Lower lobe of right lung (tissue), 2 donors: ENCODE measurements at places on chromosomes 12 and 14.

GRCh38 chr14:85731186-85731585 lies 201.2 kb downstream of the FLRT2 start:
- DNase-seq, result no peak

- DNase-seq, result no peak
Observed at GRCh38 chr12:117284140-117284539, 77.3 kb downstream of the NOS1 start.

DNA sequence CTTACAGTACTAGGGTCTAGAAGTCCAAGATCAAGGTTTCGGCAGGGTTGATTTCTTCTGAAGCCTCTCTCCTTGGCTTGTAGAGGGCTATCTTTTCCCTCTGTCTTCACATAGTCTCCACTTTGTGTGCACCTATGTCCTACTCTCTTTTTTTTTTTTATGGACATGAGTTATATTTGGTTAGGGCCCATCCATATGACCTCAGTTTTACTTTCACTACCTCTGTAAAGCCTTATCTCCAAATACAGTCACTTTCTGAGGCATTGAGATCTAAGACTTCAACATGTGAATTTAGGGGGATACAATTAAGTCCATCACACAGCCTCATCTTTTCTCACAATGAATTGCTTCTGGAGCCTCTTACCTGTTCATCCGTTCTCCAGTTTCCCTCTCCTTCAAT lies 5.9 kb upstream of the SPTB start:
- DNase-seq, result no peak

GRCh38 chr14:75252254-75252837 lies 26.3 kb upstream of the FOS start:
- no peak for DNase-seq

GRCh38 chr12:3332188-3332587 lies 158.8 kb upstream of the PRMT8 start:
- no peak for DNase-seq

GRCh38 chr12:11621797-11622423 lies 27.6 kb upstream of the ETV6 start:
- DNase-seq, result no peak

DNA sequence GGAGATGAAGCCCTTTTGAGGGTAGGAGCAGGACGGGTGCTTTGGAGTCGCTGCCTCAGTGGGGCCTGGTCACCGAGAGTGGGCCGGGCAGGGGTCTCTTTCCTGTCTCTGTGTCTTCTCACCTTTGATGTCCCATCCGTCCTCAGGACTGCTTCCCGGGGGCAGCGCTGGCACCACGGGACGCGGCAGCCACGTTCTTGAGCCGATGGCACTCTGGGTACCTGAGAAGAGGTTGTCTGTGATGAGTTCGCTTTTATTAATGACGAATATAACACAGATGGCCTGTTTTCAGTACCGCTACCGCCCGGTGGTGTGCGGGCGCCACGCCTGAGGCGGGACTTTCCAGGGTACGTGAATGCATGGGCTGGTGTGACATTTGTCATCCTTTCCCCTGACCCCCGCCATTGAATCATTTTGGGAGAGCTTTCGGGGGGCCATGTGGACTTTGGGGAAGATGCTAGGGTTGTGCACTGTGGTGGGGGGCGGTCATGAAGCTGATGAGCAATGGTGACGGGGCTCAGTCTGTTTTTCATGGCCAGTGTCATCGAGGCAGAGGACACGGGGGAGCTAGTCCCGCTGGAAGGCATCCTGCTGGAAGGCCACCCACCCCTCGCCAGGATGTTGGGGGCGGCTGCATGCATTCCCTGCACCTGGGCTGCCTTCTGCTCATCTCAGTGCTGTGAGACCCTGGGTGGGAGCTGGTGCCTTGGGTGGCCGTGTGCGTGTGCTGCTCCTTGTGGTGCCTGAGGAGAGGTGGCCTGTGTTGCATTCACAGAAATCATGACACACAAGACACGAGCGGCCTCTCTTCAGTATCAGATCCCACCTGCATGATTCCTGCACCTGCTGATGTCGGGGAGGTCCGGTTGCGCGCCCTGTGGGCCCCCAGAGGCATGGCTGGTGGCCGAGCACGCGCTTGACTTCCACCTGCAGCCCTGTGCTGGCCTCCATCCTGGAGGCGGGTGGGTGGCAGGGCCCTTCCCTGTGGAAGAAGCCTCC lies 162.5 kb upstream of the RTL1 start:
- DNase-seq, result peak; percentile 20

DNA sequence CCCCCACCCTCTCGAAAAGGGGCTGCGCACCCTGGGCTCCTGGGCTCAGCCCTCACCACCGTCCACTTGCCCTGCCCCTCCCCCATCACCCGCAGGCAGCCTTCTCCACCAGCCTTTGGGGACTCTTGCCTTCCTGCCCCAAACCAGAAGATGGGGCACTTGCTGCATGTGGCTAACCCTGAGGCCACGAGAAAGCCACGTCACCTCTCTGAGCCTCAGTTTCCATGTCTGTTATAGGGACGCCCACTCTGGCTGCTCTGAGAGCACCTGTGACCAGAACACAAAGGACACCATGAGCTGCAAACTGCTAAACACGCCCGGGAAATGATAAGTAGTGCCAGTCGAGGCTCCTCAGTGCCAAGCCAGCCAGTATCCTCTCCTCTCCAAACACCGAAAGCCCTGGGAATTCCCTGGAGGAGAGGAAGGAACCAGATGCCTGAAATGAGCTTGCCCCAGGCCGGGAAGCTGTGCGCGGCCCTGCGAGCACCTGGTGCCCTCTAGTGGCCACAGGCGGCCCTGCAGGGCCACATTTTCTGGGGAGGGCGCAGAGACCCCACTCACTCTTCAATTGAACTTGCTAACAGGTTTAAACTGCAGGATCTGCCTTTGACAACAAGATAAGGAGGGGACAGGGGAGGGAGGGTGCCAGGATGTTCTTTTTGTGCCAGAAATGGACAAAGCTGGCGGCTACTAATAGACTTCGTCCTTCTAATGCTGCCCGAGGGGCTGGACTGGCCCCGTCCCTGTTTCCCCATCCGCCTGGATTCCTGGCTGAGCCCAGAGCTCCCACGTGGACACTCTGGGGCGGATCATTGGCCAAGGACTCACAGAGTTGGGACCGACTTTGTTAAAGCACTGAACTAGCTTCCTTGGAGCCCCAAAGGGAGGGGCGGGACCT lies 10.2 kb upstream of the SERPINA9 start:
- DNase-seq, result peak; percentile 66

DNA sequence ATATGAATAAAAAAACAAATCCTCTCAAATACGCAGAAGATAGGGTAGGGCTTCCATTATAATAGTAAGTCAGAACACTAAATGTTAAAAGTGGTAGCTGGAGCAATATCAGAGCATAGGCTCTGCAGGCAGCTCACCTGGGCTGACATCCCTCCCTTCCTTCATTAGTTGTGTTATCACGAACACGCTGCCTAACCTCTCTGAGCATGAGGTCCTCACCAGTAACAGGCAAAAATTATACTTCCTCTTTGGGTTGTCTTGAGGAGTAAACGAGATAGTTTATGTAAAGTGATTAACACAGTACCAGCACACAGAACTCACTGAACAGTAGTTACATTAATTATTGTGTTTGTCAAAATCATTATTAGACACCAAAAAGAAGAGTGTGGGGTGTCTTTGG lies 154.3 kb downstream of the STXBP6 start:
- DNase-seq, result no peak

DNA sequence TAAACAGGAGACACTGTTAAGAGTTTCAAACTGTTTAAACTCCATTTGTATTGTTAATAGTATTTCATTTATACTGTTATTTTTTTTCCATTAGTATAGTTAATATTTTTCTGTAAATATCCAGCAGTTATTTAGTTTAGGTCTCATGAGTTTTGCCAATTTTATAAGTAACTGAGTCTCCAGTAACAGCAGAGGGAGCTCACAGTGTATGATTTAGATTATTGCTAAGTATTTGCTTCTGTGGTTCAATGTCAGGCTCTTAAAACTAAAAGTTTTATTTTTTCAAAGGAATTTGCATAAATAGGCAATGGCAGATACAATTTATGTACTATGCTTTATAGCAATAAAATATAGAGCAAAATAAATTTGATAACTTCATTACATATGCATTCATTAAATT lies 209.7 kb downstream of the ATXN7L3B start:
- no peak for DNase-seq

DNA sequence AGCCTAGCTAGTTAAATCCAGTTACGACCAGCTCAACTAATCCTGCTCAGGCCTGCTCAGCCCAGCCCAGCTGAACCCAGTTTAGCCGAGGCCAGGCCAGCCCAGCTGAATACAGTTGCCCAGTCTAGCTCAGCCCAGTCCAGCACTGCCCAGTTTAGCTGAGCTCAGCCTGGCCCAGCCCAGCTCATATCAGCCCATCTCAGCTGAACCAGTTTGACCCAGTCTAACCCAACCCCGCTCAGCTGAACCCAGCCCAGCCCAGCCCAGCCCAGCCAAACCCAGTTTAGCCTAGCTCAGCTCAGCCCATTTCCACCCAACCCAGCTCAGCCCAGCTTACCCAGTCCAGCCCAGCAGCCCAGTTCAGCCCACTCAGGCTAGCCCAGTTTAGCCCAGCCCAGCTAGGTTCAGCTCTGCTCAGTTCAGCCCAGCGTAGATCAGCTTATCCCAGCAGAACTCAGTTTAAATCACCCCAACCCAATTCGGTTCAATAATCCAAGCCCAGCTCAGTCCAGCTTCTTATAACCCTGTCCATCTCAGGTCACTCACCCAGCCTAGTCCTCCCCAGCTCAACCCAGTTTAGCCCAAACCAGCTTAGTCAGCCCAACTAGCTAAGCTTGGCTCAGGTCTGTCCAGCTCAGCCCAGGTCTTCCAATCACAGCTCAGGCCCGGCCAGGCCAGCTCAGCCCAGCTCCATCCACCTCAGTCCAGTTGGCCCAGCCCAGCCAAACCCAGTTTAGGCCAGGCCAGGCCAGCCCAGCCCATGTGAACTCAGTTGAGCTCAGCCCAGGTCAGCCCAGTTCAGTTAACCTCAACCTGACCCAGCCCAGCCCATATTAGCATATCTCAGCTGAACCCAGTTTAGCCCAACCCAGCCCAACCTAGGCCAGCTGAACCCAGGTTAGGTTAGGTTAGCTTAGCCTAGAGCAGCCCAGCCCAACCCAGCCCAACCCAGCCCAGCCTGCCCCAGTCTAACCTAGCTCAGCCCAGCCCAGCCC lies 76.7 kb downstream of the TMEM121 start:
- no peak for DNase-seq

DNA sequence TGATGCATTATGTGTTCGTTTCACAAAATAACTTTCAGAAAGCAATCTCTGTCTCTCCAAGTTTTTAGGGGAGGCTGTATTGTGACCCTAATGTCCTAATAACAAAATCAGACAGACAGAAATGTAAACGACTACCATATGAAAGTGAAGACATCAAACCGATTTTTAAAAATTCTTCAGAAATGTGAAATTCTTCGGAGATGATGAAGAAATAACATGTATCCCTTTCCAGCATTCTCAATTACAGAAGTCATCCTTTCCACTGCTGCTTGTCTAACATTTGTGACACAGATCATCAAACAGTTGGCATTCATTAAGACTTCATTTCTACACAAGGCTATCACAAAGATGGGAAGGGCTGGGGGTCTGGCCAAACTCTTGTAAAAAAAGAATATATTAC lies 41.0 kb downstream of the DMAC2L start:
- DNase-seq, result no peak

- no peak for DNase-seq
Observed at GRCh38 chr14:97187916-97188315, 390.7 kb downstream of the VRK1 start.

DNA sequence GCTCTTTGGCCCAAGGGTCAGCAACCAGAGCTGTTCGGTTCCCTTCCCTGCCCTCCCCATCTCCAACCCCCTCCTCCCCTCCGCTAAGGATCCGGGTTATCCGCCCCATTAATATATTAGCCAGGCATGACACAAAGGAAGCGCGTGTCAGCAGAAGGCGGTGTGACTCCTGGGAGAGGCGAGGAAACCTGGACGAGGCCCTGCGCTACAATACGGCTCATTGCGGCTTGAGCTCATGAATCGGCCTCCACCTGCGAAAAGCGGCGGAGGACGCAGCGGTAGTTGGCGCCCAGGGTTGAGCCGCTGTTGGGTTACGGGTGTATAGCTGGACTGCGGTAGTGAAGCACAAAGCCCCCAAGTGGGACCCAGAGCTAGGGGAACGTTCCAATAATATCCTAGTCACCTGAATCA lies 9.9 kb downstream of the FOXA1 start:
- no peak for DNase-seq

DNA sequence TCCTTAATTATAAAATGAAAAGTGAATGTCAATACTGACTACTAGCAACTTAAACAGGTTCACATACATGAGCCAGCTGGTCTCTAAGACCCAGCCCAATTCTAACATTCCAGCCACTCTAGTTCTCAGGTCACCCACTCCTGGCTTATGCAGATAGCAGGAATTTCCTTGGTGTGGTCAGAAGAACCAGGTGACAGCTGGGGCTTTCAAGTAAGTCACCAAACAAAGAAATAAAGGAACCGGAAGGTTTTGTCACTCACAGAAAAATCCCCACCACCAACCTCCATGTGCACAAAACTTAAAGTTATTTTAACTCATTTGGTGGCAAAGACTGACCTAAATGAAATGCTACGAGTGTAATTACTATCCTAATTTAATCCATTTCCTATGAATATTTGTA lies 129.6 kb upstream of the CDKN3 start:
- no peak for DNase-seq

DNA sequence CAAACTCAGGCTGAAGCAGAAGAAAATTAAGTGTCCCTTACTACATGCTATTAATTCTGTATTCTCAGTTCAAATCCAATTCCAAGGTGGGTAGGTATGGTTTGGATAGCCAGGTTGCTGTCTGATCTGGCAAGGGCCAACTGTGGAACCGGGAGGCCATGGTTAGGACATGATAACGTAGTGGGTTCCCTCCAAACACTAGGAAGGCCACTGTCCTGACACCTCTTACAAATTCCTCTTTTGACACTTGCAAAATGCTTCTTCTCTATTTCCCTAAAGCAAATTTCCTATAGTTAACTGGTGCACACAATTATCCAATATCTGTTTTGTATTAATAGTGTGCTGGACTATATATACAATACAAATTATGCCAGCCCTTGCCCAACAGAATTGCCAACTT lies 70.8 kb downstream of the RNF34 start:
- no peak for DNase-seq

- DNase-seq, result peak; percentile 83
Observed at GRCh38 chr12:57452937-57453509, 2.1 kb upstream of the INHBE start.

- no peak for DNase-seq
Observed at GRCh38 chr12:26028953-26029735, 70.7 kb downstream of the RASSF8 start.

- peak; percentile 63 for DNase-seq
Observed at GRCh38 chr14:100306998-100307765, 938 bp upstream of the SLC25A29 start.
